ENCODE measurements at places on chromosomes 3 and 15.

DNA sequence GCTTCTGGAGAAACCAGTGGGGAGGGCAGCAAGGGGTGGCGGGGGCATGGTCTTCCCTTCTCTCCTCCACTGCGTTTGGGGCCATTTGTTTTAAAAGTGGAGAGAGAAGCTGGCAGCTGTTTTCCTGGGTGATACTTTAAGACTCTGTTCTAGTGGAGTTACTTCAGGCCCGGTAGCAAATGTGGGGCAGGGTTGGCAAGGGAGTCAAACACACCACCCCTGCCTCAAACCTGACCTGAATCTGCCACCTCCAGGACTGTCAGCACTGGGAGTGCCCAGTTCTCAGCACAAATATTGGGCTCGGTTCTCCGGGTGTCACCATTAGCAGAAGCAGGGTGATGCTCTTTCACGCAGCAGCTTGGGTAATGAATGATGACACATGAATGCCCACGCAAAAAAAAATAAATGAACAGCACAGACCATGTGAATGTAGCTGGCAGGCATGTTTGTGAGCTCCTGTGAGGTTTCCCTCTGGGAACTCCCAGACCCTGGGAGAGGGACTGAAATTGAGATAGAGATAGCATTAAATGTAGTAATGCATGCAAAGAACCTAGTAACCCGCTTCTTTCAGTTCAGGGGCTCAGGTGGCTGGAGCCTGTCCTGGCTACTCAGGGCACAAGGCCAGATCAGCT is 424.0 kb downstream of the MCTP2 start:
- DNase-seq: no peak

- DNase-seq: no peak
Measured at GRCh38 chr3:35932995-35933394, 293.7 kb downstream of the ARPP21 start.

- DNase-seq: no peak
Measured at GRCh38 chr3:52072020-52072419, 15.6 kb upstream of the DUSP7 start.

DNA sequence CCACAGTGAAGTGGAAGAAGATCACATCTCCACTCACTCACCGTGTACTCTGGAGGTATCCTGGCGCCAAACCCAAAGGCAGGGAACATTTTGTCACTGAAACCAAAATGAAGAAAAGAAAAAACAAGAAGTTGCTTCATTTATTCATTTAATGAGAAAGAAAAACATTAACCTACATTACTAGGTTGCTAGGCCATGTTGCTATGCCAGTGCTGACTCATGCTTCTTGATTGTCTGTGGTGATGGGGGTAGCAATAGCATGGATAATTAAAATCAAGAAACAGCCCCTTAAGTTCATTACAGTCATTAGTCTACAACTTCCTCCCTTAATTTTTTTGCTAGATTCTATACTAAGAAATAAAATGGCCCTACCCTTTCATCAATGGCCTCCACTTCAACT is 52.7 kb upstream of the MRPL3 start:
- no peak for DNase-seq

- DNase-seq: no peak
Measured at GRCh38 chr3:51750878-51751277, 28.2 kb downstream of the IQCF6 start.

- DNase-seq: no peak
Measured at GRCh38 chr3:12487336-12487735, 3.1 kb downstream of the TSEN2 start.

GRCh38 chr15:90839187-90840071 is 29.0 kb upstream of the FURIN start:
- peak; percentile 66 for DNase-seq

DNA sequence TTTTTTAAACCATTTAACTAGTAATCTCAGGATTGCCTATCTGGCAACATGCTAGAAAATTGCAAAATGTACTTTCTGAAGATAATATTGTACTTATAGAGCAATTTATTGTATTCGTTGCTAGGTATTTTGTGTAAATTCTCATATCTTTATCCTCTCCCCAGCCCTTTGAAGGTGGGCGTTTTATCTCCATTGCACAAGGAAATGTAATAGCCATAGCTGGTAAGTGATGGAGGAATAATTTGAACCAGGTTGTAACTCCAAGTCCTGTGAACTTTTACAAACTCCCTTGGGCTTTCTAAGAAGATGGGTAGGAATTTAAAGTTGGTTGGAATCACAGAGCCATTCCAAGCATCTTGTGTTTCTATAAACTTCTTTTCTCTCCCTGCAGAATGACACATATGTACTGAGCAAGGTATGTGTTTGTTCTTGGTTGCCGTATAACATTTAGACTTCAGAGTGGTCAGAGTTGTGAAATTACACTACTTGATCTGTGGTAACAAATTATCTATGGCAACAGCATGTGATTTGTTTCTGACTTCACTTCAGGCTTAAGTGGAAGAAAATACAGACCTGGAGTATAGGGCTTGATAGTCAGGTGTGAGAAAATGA is 170.9 kb downstream of the AKAP13 start:
- DNase-seq: no peak

GRCh38 chr15:41304149-41304770 is 28.1 kb downstream of the OIP5 start:
- DNase-seq: no peak
